ENCODE measurements at places on chromosomes 1 and 21.

DNA sequence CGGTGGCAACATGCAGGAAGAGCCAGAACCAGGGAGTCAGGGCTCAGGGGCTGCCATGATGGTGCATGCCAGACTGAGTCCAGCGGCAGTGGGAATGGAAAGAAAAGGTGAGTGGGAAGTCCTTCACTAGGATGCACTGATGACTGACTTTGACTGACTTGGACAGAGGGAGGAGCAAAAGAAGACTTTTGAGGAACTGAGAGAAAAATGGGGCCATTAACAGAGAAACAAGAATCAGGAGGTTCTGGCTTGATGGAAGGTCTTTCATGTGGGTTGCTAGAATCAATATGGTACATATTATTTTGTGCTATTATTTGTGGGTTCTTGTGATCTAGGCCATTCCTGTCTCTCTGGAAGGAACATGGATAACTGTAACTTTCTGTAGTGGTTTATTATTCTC lies 454.6 kb upstream of the PROX1 start:
- no peak for DNase-seq

DNA sequence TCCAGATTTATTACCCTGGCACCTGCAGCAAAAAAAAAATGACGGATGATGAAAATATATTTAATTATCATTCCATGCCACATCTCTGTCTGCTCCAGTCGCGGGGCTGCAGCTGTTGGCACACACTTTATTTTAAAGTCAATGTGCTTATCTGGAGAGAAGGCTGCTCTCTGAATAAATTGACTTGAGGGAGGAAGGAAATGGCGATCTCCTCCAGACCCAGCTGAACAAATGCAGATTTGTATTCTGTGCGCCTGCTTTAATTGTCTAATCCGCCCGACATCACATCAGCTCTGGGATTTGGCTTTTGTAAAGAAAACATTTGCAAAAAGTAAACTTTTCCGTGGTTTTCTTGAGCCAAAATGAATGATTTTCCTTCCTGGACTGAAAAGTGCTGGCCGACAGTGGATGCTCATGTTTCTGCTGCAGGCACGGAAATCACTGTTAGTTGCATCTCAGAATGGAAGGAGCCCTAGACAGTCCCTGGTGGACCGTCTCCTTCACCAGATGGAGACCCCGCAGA lies 150.2 kb downstream of the CAMTA1 start:
- no peak for DNase-seq

DNA sequence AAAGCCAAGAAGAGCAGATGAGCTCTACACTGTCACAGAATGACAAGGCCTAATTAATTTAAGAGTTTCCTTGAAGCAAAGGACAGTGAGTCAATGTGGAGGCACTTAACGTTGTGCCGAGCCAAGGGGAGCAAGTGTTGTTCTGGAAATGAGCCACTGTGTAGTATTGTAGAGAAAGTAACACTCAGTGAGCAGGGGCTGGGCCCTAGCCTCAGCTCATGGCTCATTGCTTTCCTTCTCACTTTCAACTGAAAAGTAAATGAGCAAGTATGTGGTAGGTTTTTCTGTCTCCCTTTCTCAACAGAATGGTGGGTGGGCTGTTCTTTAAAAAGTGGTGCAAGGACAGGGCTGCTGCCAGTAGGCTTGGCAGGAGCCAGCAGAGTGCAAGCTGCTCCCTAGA lies 11.8 kb upstream of the KIAA0040 start:
- no peak for DNase-seq

GRCh38 chr1:194809215-194809614 lies 1622.8 kb upstream of the B3GALT2 start:
- no peak for DNase-seq

GRCh38 chr1:107450899-107451664 lies 310.2 kb downstream of the NTNG1 start:
- no peak for DNase-seq

DNA sequence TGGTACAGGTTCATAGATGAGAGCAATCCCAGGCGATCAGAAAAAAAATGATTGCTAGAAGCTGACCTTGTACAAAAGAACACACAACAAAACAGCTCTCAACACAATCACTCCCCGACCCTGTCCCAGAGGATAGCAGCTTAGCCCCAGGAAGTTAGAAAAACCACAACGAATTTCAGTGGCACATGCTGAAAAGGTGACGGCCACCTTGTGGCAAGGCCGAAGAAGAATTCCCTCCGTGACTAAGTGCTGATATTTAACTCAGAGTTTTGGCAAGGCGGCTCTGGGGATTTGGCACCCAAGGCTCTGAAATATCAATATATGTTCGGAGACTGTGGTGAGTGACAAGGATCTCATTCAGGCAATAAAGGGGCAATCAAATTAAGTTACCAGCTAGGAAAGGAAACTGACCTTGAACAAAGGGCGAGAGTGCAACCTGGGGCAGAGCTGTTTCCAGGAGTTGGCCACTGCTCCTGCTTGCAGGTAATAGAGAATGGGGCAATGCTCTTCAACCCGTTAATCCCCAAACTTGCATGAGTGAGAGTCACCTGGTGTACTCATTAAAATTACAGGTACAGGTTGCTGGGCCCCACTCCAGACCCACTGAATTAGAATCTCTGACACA lies 96.2 kb downstream of the BEND5 start:
- no peak for DNase-seq

- DNase-seq, result no peak
Measured at GRCh38 chr21:23887725-23888306, 1719.5 kb downstream of the MRPL39 start.

DNA sequence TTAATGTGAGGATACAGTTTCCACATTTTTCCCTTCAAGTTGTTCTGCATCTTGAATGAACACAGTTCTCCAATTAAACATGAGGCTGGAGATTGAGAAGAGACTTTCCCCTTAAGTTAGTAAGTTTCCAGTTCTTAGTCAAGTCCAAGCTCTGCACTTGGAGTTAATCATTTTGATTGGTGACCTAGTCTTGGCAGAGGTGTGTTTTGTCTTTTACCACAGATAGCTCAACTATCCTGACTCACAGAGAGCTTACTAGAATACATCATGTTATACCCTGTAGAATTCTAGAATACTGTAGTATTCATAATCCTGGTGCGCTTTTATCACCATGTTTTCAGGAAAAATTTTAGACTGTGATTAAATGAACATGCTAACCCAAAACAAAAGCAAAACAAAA lies 129.2 kb downstream of the CYYR1 start:
- DNase-seq, result no peak

GRCh38 chr1:69842326-69842725 lies 274.6 kb downstream of the LRRC7 start:
- no peak for DNase-seq

- no peak for DNase-seq
Measured at GRCh38 chr1:243233908-243234307, 21.2 kb downstream of the CEP170 start.

GRCh38 chr1:151968791-151969399 lies 24.8 kb downstream of the S100A10 start:
- DNase-seq, result no peak

GRCh38 chr1:110573314-110573713 lies 32.8 kb downstream of the KCNA2 start:
- DNase-seq, result no peak

DNA sequence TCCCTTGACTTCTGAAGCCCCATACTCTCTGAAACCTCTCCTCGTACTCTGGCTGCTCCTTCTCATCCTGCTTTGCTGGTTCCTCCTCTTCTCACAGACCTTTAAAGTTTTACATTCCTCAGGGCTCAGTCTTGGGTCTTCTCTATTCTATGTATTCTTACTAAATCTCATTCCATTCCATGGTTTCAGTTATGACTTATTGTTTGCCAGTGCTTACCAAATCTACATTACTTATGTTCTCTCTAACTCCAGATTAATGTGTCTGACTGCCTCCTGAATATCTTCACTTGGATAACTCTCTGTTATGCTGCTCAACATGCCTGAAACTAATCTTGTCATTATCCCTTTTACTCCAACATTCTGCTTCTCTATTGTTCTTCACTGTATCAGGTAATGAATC lies 5.4 kb upstream of the SLC35D1 start:
- DNase-seq, result no peak

GRCh38 chr1:200673952-200674823 lies 4.5 kb upstream of the DDX59 start:
- no peak for DNase-seq

- no peak for DNase-seq
Measured at GRCh38 chr1:49323925-49324540, 547.3 kb upstream of the BEND5 start.

DNA sequence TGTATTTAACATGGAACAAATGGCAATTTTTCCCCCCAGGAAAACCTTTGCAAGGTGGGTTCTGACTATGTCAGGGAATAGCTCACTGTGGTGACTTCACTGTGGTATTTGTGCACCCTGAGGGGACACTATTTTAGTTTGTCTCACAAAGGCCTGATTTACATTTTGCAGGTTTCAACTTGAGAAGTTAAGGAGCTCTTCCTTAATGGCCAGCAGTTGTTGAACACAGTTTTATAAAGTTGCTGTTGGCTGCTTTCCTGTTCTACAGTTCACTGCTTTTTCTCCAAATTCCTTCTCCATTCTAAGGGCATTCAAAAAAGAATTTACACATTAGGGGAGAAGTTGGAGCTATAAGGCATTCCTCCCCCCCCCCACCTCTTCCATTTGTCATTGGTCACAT lies 4.6 kb downstream of the LAMC1 start:
- no peak for DNase-seq

DNA sequence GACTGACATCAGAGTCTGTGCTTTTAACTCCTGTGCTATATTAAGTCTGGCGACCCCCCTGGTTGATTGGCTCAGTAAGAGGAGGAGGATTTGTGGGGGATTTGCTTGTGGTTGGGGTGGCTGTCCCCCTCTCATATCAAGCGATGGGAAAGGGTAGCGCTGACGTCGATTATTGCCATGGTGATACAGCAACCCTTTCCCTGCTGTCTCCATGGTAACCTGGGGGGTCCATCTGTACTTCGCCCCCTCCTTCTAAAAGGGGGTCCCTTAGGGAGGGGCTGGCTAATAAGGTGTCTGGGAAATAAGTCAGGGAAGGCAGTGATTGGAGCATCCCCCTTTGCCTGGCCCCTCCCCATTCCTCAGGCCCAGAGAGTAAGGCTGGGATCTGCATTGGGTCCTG lies 4.7 kb downstream of the FAM229A start:
- DNase-seq, result no peak

- DNase-seq, result no peak
Measured at GRCh38 chr1:54567961-54568360, 19.9 kb downstream of the ACOT11 start.

DNA sequence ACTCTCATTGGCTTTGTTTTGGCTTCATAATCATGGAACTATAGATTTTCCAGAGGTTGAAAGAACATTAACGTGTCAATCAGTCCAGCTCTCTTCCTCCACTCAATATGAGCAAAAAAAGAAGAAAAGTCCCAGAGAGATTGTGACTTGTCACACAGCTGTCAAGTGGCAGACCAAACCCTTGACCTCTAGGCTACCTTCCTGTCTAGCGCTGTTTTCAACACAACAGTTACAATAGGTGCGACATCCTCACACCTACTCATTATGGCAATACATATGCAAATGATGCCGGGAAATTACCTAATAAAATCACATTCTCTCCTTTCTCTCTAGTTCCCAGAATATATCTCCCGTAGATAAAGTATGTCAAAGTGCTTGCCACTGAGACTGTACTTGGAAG lies 1.1 kb downstream of the WARS2 start:
- no peak for DNase-seq

DNA sequence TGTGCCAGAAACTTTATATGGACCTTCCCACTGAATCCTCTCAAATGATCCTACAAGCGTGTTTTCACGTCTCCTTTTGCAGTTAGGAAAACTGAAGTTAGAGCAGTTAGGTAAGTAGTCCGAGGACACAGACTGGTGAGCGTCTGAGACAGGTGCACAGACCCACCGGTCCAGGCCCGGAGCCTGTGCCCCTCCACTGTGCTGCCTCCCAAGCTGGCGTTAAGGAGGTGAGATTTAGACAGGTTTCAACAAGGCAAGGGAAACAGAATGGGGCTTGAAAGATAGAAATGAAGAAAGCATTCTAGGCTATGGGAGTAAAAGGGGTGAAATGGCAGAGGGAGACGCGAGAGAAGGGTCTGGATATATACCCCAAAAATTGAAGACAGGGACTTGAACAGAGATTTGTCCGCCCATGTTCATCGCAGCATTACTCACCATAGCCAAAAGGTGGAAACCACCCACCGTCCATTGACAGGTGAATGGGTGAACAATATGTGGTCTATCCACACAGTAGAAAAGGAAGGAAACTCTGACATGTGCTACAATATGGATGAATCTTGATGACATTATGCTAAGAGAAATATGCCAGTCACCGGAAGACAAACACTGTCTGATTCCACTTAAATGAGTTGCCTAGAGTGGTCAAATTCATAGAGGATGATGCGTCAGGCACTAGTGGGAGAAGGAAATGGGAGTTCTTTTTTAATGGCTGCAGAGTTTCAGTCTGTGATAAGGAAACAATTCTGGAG lies 15.7 kb upstream of the PKP1 start:
- no peak for DNase-seq

Measured in cortex of kidney (tissue), 1 donor.